Putamen (tissue), 1 donor: ENCODE measurements at places on chromosomes 5 and 9.
A peak's percentile ranks its signal among the peaks of the same experiment; 100 is the strongest.

- no peak for DNase-seq
Measured at GRCh38 chr9:127970401-127971313, 10.1 kb downstream of the EEIG1 start.

- DNase-seq, result no peak
Measured at GRCh38 chr5:88877826-88878225, 5.2 kb downstream of the MEF2C start.

GRCh38 chr5:74763504-74763903 lies 3.4 kb downstream of the GFM2 start:
- no peak for DNase-seq

GRCh38 chr5:14168144-14168792 lies 25.1 kb downstream of the TRIO start:
- DNase-seq, result no peak

GRCh38 chr9:78582821-78583220 lies 285.9 kb downstream of the PSAT1 start:
- no peak for DNase-seq

- DNase-seq, result no peak
Measured at GRCh38 chr9:96495341-96495740, 45.4 kb downstream of the HABP4 start.

GRCh38 chr5:109619606-109620005 lies 70.1 kb upstream of the MAN2A1 start:
- DNase-seq, result peak; percentile 89

GRCh38 chr5:77741608-77742007 lies 34.5 kb downstream of the TBCA start:
- no peak for DNase-seq

- DNase-seq, result no peak
Measured at GRCh38 chr5:26872337-26872736, 166.0 kb downstream of the CDH9 start.

DNA sequence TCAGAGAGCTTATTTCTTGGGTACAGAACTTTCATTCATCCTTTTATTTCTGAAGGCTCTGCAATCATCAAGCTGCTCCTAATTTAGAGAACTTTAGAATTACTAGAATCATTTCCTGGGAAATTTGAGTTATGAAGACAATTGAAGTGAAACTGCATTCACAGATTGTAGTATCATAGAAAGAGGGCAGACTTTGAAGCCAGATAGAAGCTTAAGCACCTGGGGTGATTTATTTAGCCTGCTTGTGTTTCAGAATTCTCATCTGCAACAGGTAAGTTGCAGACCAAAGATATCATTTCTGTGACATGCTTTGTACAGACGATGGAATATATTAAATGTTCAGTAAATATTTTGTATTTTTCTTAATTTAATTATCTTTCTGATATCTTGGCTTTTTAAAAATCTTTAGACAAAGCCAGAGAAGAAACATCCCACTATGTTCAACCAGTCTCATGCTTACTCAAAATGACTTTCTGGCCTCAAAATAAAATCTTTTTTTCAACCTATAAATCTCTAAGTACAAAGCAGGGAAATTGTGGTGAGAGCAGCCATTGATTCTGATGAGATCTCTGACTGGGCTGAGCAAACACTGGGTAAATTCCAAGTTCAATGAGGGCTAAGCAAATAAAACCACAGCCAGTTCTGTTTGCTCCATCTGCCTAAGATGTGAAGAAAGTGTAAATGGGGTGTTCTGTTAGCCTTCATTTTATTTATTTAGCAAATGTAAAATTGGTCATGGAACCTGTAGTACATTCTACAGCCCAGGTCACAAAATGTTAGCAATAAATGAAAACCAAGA lies 264.7 kb upstream of the CCNG1 start:
- DNase-seq, result no peak

GRCh38 chr9:36217256-36217968 lies 26.7 kb downstream of the CLTA start:
- DNase-seq, result peak; percentile 60

- no peak for DNase-seq
Measured at GRCh38 chr5:97363577-97363976, 180.5 kb upstream of the RIOK2 start.

GRCh38 chr5:14568333-14568732 lies 13.3 kb upstream of the OTULINL start:
- no peak for DNase-seq

DNA sequence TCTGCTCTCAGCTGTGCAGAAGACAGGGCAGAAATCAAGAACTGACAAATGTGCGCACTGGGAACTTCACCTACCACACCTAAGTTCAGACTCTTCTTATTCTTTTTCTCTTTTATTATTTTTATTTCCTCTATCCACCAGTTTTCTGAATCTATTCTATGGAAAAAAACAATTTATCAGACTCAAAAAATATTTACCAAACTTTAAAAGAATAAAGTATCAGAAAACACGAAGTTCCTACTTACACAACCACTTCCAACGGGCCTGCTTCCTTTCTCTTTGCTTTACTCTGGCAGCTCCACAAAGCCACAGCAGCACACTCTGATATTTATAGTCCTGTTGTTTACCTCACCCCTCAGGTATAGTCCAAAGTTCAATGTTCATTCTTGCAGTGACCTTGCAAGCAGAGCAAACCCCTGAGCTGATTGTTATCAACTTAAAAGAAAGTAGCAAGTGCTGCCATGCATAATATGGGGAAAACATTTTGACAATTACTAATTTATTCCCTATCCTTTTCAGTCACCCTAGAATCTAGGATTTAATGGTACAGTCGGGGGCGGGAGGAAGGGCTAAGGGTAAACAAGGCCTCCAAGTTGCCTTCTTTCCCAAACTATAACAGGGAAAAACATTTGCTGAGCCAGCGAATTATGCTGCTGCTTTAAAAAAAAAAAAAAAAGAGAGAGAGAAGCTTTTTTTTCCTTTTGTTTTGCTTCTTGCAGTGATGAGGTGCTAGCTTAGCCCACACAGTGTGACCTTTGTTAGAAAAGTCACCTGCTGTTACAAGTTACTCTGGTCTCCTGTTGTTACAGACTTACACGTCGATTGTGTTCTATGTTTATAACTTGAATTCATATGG lies at the start of gene SELENOP:
Gene SELENOP, minus strand, starts transcription at position 302 of the 856 bp plus-strand sequence. CDS start 3,539 bp downstream, outside the sequence.
- DNase-seq, result peak; percentile 84

- no peak for DNase-seq
Measured at GRCh38 chr5:14960120-14960462, 88.5 kb upstream of the ANKH start.

DNA sequence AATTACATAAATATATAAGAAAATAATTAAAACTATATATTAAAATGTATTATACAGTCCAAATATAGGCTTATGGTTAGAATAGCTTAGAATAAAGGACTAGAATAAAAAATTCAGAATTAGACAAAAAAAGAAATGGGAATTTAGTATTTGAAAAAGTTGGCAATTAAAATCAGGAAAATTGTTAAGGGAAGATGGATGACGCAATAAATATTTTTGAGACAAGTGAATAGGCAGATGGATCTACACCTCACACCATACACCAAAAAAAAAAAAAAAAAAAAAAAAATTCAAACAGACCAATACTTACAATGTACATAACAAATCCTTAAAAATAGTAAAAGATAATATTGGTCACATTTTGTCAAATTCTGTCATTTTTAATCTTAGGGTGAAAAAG lies 200.7 kb downstream of the TMEM232 start:
- no peak for DNase-seq

DNA sequence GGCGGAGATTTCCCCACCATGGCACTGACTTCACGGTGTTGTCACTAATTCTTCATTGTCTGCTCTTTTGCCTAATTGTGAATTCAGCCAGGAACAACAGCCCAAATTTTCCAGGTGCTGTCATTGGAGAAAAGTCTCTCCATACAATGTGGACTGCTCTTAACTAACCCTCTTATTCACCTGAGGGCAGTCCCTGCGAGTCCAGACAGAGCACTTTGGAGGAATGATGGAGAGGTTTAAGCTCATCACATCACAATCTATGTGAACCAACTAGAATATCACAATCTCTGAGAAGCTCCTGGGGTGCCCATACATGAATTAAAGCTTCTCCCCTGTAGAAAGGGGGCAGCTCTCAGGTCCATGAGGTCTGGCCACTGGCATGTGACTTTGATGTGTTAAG lies 56.4 kb downstream of the MTX3 start:
- DNase-seq, result no peak

DNA sequence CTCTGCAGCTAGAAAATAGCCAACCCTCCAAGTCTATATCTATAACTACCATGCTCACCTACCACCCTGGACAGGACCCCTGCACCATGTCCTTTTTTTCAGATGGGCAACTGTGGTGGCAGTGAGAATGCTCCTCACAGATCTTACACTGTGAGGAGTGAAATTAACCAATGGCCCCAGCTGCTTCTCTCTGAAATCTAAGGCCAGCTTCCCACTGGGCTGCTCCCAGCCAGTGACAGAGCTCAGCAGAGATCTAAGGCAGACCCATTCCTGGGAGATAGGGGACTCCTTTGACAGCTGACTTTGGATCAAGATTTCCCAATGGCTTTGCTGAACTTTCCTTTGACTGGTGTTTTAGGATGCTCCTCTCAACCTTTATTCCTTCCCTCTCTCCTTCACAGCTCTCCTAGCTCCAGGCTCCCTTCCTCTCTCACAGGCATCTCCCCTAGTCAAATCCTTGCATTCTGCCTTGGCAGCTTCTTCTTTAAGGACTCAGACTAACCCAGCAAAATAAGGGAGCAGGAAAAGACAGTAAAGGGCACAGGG lies 1.6 kb upstream of the ARAP3 start:
- no peak for DNase-seq

GRCh38 chr9:133942206-133942975 lies 49.7 kb downstream of the VAV2 start:
- no peak for DNase-seq

DNA sequence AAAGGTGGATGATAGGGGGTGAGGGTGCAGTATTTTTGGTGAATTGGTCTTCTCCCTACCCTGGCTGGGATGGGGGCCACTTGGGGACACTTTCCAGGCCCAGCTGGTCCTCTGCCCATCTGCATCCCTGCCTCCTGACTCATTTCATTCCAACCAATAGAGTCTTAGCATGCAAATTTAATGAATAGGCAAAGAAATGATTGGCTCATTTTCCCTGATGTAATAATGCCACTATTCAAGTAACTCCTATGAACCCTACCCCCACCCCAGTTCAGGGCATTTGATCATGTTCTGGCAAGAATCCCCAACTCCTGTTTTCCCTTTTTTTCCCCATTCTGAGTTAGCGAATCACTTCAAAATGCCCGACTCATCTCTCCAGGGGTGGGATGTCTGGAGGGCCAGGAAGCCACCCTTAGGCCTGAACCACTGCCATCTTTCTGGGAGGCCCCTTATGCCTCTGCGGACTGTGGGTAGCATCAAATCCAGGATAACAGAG lies 56.7 kb downstream of the PCDH1 start:
- peak; percentile 92 for DNase-seq

GRCh38 chr5:53616939-53617549 lies 56.6 kb downstream of the NDUFS4 start:
- DNase-seq, result no peak

GRCh38 chr9:87109231-87109631 lies 161.9 kb upstream of the GAS1 start:
- no peak for DNase-seq

DNA sequence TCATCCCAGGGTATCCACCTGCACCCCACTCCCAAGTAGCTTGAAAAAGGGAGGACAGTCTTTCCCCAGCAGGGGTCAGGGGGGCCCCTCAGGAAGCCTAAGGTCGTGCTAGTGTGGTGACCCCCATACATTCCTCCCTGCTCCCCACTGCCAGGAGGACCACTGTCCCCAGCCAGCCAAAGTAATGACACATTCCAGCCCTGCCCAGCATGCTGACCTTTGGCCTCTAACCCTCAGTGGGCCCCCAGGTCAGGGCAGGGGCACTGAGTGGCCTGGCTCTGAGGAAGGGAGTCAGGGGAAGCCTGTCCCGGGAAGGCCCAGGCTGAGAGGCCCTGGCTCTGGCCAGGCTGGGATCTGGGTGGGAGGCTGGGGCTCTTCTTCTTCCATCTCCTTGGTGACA lies 8.8 kb downstream of the CPLX2 start:
- no peak for DNase-seq

DNA sequence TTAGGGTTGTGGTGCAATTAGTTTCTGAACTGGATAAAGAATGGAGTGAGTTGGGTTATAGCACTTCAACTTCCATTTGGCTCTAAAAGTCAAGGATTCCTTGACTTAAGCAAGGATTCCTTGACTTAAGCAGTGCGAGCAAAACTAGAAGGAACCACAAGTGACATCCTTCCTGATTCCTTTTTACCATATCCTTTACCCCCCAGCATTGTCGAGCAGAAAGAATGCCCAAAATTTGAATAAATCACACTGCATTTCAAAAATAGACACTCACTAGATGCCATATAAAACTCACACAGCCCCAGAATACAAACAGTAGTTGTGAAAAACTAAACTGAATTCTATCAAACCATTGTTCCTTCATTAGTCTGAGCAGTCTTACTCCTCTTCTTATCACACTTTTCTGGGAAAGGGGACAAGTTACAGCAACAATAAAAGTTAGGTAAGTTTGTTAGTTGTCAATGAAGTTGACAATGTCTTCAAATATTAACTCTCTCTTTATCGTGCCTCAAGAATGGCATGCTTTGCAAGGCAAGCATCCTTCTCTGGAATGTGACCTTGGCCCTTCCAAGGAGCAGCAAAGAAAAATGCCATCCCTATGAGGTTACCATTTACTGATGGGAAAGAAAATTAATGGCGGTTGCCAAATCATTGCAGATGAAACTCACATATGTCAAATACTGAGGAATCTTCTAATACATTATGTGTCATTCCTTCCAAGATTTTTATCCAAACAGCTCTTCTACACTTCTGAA lies 273.3 kb upstream of the ANKRD55 start:
- no peak for DNase-seq

GRCh38 chr9:35708146-35708545 lies 18.4 kb upstream of the TPM2 start:
- DNase-seq, result no peak

DNA sequence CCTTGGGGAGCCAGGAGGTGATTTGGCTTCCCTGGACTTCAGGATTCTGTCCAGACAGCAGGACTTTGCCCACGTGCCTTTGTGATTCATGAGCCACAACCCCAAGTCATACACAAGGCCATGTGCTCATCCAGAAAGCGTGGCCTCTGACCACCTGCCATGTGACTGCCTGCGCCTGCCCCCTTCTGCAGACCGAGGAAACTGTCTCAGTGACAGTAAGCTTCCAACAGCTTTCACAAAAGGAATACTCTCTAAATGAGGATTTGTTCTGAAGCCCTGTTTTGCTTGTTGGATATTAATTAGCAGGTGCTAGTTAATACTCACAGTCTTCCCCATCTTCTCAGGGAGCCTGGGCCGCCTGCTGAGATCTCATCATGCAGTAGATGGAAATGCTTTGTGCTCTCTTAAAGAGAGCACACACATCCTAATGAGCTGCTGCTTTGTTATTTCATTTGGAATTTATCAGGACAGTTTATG lies 36.9 kb upstream of the ANGPTL2 start:
- peak; percentile 72 for DNase-seq
